HFFc6 (cell line): ENCODE measurements at places on chromosomes 7 and 10. TPM values are rescaled to one million over a fixed set of nuclear protein-coding genes. Genes with fewer than 3 reads are reported as not detected.

DNA sequence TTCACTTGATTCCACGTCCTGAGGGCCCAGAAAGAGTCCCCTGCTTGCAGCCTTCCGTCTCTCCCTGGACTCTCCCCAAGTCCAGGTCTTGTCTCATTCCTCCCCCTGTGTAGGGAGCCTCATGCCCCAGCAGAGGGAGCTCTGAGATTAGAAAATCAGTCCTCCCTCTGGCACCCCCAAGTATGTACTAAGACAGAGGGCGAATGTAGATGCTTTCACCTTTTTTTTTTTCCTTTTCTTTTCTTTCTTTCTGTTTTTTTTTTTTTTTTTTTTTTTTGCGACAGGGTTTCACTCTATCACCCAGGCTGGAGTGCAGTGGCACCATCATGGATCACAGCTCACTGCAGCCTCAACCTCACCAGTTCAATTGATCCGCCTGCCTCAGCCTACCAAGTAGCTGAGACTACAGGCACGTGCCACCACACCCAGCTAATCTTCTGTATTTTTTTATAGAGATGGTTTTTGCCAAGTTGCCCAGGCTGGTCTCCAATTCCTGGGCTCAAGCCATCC lies 10.3 kb downstream of the SFXN3 start:
- H3K4me1 ChIP-seq: peaks cover 37% of the 10 kb centered on the region
- DNase-seq: peak; percentile 82
- no peak overlapping the region; the same call in 1 of the 2 replicates for H3K4me3 ChIP-seq
- H3K27me3 ChIP-seq: peaks cover 2% of the 10 kb centered on the region
- H3K27ac ChIP-seq: peak overlapping the region; percentile 100
- peaks cover 19% of the 10 kb centered on the region for H3K36me3 ChIP-seq

TMEM273 gene
- not detected in 3 replicates for total RNA-seq

HOXA11 gene
- total RNA-seq: 31.1 to 39.8 TPM (median 34.4 TPM) in 3 replicates

GRCh38 chr10:132904181-132904813 lies 38.1 kb downstream of the CFAP46 start:
- no peaks in the 10 kb centered on the region for H3K36me3 ChIP-seq
- no peaks in the 10 kb centered on the region for H3K4me1 ChIP-seq
- no peak overlapping the region for H3K27ac ChIP-seq
- H3K4me3 ChIP-seq: no peak overlapping the region
- peaks cover 12% of the 10 kb centered on the region for H3K27me3 ChIP-seq

GRCh38 chr10:84179059-84179710 lies 5.6 kb downstream of the GPR15LG start:
- H3K27me3 ChIP-seq: no peaks in the 10 kb centered on the region; the same call in 1 of the 2 replicates
- H3K36me3 ChIP-seq: no peaks in the 10 kb centered on the region
- DNase-seq: peak; percentile 36
- H3K27ac ChIP-seq: no peak overlapping the region
- H3K4me1 ChIP-seq: no peaks in the 10 kb centered on the region

- no peak overlapping the region for H3K4me3 ChIP-seq
- DNase-seq: peak; percentile 46
- H3K36me3 ChIP-seq: peaks cover 9% of the 10 kb centered on the region
Measured at GRCh38 chr7:44348300-44348699, 22.9 kb upstream of the CAMK2B start.

TRIL gene
- 0.08 TPM in 1 of 3 replicates, not detected in the others for total RNA-seq

ITPRID1 gene
- not detected in 3 replicates for total RNA-seq

GRCh38 chr10:11153766-11154165 lies 136.1 kb downstream of the CELF2 start:
- peaks cover 10% of the 10 kb centered on the region; the same call in 1 of the 2 replicates for H3K4me1 ChIP-seq
- no peak for DNase-seq
- no peak overlapping the region for H3K27ac ChIP-seq
- H3K36me3 ChIP-seq: no peaks in the 10 kb centered on the region
- peaks cover 4% of the 10 kb centered on the region; the same call in 1 of the 2 replicates for H3K27me3 ChIP-seq
- H3K4me3 ChIP-seq: no peak overlapping the region

DNA sequence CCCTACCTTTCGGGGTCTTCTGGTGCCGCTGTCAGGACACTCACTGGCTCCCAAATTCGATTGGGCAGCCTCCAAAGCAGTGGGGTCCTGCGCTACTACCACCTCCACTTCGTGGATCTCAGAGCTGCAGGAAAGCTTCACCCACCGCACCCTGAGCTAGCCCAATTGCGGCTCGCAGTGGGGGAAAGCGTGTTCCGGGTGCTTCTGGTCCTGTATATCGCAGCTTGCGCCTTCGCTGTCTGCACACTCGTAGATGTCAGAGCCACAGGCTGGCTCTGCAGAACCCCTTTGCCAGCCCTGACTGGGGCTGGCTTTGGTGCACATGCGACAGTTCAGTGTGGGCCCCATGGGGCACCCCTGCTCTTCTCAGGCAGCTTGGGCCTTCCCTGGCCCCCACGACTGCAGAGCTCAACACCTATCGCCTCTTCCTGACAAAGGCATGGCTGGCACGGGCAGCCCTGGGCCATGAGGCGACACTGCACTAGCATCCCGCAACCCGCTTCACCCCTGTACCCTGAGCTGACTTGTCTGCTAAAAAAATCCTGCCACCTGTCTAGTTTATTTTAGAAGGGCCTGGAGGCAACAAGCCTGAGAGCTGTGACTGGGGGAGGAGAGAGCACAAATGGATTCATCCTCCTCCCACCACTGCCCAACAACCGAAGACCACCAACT lies 78.7 kb upstream of the ABI1 start:
- no peak overlapping the region for H3K27ac ChIP-seq
- H3K27me3 ChIP-seq: peaks cover 29% of the 10 kb centered on the region
- no peaks in the 10 kb centered on the region for H3K36me3 ChIP-seq
- H3K4me1 ChIP-seq: no peaks in the 10 kb centered on the region
- no peak for DNase-seq

TAS2R4 gene
- total RNA-seq: 0.19 TPM in 1 of 3 replicates, not detected in the others
